ENCODE measurements at places on chromosomes 5 and 9.

- DNase-seq, result no peak
These were observed 39.0 kb downstream of the SEMA4D start for GRCh38 chr9:89458768-89459496.

GRCh38 chr9:136075881-136076678 is 19.0 kb downstream of the NACC2 start:
- DNase-seq, result no peak

GRCh38 chr5:158285698-158286097 is 426.8 kb upstream of the CLINT1 start:
- DNase-seq, result no peak

DNA sequence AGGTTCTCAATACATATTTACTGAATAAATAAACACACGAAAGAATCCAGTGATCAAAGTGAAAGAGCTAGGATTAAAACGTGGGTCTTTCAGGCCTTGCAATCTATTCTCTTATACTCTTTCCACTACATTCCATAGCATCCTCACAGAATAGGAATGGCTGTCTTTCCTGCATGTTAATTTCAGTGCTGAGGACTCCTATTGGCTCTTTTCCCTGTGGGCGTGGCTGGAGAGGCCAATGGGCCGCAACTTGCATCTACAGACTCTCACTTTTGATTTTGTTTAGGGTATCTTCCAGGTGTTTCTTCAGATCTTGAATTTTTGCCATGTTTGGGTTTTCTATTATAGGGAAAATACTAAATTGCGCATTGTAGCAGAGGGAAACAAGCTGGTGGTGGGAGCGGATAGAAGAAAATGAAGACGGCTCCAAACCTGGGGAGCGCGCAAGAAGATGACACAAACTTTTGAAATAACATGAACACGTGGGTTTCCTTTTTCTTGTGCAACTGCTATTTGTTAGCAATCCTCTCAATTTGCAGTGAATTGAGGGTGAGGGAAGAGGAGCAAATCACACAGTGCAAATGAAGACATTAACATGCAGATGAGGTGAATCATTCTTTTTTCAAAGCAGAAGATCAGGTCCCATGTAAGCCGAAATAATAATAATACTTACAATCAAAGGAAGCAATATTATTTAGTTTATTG is 93.9 kb downstream of the GCNT1 start:
- DNase-seq, result no peak

- DNase-seq, result no peak
These were observed 21.6 kb upstream of the LRRC14B start for GRCh38 chr5:169728-170094.

Measured in GM06990 (cell line).